ENCODE measurements at places on chromosomes 1 and 21. TPM values are rescaled to one million over a fixed set of nuclear protein-coding genes. Genes with fewer than 3 reads are reported as not detected.

SERINC2 gene
- total RNA-seq: 122 TPM

MYCBP gene
- 21.4 TPM for total RNA-seq

CNIH4 gene
- 40.8 TPM for total RNA-seq

STXBP3 gene
- 73.8 TPM for total RNA-seq

OR2L2 gene
- total RNA-seq: 0.06 TPM

UBASH3A gene
- total RNA-seq: 2.0 TPM

CNTN2 gene
- 0.78 TPM for total RNA-seq

SLAMF8 gene
- total RNA-seq: 7.3 TPM

DNAJC6 gene
- total RNA-seq: 6.0 TPM

CADM3 gene
- 5.2 TPM for total RNA-seq

LIN28A gene
- 1.4 TPM for total RNA-seq

NPHS2 gene
- total RNA-seq: not detected

CLEC20A gene
- 0.20 TPM for total RNA-seq
